Cortex of kidney (tissue), 1 donor: ENCODE measurements at places on chromosomes 13 and 19.

GRCh38 chr13:77833331-77833863 is 85.2 kb downstream of the EDNRB start:
- no peak for DNase-seq

GRCh38 chr19:11737964-11738745 is 591 bp downstream of the ZNF823 start:
- no peak for DNase-seq

DNA sequence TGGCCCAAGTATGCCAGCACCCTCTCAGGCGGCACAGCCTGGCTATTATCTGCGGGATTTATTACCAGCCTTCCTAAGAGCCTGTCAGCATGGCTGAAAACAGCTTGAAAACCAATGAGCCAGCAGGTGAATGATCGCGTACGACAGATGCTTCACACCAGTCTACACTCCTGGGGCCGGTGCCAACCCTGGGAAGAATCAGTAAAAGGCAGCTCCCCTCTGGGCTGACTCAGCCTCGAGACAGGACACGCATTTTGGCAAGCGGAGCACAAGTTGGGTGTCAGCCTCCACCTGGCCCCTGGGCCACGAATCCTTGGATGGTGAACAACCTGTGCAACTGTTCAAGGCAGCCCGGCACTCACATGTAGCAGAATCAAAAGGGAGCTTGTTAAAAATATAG is 15.6 kb downstream of the EMP3 start:
- DNase-seq: no peak

DNA sequence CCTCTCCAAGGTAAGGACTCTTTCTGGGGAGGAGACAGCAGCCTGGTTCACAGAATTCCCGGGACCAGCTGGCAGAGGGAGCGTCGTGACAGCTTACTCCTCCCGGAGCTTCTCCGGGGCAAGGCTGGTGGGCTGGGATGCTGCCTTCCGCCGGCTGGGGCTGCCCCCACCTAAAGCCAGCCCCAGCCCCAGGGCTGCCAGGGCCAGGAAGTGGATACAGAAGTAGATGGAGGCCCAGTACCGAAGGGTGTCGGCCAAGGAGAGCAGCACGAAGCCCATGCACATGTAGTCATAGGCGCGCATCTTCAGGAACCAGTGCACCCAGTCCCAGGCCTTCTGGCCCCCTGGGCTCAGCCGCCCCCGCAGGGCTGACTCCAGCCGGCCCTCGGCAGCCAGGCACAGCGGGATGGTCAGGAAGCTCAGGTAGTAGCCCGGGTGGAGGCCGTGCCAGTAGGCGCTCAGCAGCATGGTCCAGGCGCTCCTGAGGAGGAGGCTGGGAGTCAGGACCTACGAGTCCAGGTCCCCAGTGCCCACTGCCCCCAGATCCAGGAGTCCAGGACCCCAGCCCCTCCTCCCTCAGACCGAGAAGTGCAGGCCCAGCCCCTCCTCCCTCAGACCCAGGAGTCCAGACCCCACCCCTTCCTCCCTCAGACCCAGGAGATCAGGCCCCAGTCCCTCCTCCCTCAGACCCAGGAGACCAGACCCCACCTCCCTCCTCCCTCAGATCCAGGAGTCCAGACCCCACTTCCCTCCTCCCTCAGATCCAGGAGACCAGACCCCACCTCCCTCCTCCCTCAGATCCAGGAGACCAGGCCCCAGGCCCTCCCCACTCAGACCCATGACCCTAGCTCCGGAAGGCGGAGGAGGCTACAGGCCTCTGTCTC is 1.2 kb upstream of the TMC4 start:
- DNase-seq: no peak

DNA sequence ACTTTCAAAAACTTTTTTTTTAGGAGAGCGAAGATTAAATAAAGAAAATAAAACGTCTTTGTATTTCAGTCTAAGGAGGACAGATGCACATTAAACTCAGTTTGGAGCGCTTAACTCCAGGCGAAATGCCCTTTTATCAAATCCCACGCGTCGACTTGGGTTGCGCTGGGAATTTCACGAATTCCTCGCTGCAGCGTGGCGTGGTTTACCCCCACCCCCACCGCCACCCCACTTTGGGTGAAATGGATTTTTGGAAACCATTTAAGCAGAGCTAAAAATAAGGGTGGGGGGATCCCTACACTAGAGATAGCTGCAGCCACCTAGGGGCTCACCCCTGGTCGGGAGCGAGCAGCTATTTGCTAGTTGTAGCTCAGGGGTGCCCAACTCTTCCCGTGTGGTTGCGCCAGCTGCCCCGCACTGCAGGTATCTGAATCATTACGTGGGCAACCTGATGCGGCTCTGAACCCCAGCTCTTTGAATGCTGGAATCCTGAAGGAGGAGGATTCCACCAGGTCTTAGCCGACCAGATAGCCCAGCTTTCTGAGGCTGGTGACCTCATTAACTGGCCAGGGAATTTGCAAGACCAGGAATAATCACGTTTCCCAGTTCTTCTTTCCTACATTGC is 6.5 kb upstream of the TSHZ3 start:
- DNase-seq: no peak
